ENCODE measurements at places on chromosomes 2 and 18.

- no peak for DNase-seq
These were observed 3.1 kb downstream of the DLX1 start for GRCh38 chr2:172088245-172089004.

- no peak for DNase-seq
These were observed 184.8 kb upstream of the ZEB2 start for GRCh38 chr2:144704709-144705095.

GRCh38 chr2:143807192-143807591 lies 678.0 kb downstream of the ARHGAP15 start:
- no peak for DNase-seq

GRCh38 chr2:208354964-208355381 lies 51.6 kb upstream of the PTH2R start:
- no peak for DNase-seq

- DNase-seq: no peak
These were observed 183.1 kb upstream of the HNRNPA3 start for GRCh38 chr2:177029501-177029900.

- DNase-seq: no peak
These were observed 68.3 kb downstream of the CTAGE1 start for GRCh38 chr18:22349317-22349898.

DNA sequence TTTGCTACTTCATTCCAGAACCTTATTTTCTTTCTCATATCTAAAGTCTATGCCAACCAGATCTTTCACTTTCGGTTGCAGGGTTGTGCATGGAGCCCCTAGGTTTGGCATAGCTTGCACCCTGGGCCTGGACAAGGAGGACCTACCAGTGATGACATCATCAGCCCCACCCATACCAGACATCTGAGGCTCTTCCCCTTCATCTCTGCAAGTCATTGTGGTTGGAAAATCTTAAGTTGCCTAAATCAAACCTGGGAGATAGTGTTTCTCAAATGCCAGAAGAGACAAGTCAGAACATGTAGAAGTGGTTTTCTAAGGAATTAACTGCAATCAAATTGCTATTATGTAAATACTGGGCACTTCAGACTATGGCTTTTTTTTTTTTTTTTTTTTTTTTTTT lies 363.3 kb downstream of the ZNF516 start:
- DNase-seq: peak; percentile 52

DNA sequence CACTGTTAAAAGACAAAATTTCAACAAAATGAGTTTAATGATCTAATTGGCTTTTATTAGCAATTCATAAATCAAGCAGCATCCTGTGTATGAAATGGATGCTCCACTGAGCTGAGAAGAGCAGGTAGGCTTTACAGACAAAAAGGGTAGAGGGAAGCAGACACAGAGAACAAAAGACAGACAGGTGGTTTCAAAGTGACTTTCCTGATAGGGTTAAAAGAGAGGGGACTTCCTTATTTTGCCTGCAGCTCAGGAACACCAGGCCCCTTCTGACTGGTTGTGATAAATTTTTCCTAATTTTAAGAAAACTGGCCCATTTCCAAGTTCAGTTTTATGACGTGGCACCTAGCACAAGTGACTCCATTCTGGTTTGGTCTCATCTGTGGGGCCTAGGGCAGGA lies 11.9 kb downstream of the TEX51 start:
- DNase-seq: no peak

GRCh38 chr2:149601141-149601796 lies 13.7 kb upstream of the MMADHC start:
- DNase-seq: no peak

- DNase-seq: peak; percentile 51
These were observed 46.0 kb upstream of the PAX8 start for GRCh38 chr2:113324684-113325160.

DNA sequence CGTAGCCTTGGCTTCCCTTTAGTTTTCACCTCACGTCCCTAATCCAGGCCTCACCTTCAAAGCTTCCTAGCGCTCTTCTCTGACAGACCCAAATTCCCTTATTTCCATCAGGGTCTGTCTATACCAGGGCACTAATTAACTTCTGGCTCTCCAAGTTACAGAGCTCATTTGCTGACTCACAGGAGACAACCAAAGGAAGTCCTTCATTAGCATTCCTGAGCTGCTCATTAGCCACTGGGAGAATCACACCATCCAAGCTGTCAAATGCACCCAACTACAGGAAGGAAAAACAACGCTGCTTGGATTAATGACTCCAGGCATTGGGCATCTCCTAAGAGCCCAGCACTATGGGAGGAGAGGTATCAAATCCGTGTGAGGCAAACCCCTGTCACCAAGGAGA lies 109.8 kb upstream of the ALK start:
- DNase-seq: no peak

DNA sequence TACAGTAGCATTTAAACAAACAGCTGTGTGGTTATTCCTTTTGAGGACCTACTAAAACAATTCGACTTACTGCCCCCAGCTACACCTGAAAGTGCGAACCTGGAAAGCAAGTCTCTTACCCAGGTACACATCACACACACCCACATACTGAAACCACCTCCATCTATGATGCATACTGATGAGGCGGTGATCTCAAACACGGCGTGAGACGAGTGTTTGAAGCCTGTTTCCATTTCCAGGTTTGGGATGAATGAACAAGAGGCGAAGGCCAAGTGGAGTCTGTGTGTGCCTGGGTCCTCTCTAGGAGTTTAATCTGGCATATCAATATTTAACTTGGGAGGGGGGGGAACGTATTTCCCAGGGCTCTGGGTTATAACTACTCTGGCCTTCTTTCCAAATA lies 1.6 kb downstream of the TMEM185B start:
- DNase-seq: no peak

DNA sequence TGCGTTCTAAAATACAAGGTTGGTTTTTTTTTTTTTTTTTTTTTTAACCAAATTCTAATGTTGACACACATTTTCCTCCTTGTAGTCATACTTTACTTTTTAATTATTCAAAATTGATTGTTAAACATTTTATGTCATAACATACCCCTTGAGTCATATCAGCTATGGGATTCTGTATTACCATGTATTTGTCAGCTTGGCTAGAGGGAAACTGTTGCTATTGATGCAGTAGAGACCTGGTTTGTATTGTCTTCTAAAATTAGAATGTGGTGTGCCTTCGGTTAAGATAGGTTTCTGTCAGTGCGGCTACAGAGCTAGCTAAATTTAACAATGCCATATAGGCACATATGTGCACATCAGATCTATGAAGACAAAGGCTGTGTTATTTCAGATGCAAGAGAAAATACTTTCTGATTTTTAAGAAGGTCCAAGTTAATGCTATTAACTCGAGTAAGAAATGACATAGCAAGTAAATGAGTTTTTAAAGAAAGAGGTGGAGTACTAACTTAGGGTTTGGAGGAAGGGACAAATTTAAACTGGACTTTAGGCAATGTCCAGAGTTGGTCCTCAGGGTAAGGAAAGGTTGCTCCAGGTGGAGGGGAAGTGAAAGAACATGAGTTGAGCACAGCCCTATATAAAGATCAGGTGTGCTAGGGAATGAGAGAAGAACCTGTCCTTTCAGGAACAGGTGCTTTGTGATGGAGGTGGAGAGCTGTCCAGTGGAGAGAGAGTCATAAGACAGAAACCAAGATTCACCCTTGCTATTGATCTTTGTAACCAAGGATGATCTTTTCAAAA lies 152.3 kb downstream of the PRPF40A start:
- no peak for DNase-seq

DNA sequence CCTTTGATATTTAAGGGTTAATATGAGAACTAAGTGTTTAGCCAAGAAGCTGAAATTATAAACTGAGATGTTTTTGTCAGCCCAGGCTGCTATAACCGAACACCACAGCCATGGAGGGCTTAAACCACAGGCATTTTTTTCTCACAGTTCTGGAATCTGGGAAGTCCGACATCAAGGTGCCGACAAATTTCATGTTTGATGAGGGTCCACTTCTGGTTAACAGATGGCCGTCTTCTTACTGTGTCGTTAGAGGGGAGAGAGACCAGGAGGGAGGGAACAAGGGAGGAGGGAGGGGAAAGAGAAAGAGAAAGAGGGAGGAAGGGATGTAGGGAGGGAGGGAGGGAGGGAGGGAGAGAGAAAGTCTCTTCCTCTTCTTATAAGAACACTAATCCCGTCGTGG lies 6.5 kb upstream of the CNDP2 start:
- no peak for DNase-seq

DNA sequence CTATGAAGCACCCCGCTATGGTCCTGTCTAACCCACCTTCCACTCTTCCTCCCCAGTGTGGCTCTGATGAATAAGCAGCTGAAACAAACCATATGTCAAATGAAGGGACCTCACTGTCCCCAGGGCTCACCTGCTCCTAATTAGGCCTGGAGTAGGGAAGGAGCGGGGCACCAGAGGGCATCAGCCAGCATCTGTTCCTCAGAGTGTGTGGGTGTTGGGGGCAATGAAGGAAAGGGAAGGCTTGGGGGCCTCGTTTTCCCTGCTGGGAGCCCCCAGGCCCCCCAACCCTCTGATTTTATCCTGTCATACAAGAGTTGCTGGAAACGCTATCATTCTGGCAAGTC lies 274.7 kb downstream of the HAUS1 start:
- no peak for DNase-seq

DNA sequence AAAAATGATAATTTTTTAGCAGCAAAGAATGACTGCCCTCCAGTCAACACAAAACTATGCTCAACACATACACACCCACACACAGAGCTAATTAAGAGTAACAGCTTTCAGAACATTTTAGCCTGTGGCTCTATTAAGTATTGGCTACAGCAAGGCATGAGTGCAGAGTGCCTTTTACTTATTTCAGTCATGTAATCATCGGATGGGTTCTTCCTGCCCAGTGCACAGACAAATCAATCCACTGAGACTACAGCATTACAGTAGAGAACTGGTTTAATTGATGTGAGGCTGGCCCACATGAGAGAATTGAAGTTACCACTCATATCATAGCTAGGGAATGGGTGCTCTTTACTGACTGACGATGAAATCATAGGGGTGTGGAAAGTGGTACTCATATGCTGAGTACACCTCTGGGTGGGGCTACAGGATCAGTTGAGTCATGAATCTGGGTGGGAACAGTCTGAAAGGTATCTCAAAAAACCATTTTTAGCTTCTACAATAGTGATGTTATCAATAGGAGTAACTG lies 241.0 kb downstream of the FSIP2 start:
- peak; percentile 5 for DNase-seq

DNA sequence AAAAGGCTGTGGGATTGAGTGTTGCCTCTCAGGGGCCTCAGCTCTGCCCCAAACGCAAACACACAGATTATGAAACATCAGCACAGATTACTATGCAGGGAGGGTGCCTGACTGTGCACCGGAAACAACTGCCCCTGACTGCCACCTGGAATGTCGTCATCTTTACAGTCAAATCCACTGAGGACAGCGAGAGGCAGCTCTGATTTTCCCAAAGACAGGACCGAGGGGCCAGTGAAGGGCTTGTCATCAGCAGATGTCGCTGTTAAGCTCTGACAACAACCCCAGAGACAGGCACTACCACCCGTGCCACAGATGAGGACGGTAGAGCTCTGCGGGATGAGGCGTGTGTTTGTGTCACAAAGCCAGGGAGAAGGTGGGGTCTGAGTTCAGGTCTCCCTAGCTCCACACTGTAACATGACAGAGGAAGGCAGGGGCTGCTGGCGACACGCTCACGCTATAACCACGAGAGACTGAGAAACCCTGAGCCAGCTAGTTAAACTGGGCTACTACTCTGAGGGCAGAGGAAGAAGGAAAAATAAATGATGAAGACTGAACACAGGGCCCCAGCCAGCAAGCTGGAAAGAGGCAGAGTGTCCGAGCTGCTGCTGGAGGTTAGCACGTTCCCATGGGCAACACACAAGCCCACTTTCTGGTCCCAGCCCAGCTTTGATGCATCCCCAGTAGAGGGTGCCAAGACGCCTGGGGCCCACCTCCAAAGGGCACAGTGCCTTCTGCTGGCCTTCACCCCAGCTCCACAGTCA lies 47.0 kb downstream of the PARD6G start:
- no peak for DNase-seq

DNA sequence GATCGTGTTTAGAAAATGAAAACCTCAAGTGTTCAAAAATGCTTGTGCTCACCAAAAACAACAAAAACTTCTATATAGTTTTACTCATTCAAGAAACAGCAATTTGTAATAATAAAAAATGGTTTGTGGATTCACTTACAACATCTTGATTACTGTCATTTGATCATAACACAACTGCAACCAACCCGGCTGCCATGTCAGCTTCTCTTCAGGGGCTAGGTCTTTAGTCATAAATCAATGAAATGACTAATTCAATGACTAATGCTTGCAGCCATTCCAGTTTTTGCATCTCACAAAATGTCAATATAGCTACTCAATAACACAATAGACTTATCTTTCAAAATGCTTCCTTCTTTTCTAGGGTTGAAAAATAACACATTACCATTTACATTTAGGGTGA lies 128.0 kb downstream of the OLA1 start:
- DNase-seq: peak; percentile 47

DNA sequence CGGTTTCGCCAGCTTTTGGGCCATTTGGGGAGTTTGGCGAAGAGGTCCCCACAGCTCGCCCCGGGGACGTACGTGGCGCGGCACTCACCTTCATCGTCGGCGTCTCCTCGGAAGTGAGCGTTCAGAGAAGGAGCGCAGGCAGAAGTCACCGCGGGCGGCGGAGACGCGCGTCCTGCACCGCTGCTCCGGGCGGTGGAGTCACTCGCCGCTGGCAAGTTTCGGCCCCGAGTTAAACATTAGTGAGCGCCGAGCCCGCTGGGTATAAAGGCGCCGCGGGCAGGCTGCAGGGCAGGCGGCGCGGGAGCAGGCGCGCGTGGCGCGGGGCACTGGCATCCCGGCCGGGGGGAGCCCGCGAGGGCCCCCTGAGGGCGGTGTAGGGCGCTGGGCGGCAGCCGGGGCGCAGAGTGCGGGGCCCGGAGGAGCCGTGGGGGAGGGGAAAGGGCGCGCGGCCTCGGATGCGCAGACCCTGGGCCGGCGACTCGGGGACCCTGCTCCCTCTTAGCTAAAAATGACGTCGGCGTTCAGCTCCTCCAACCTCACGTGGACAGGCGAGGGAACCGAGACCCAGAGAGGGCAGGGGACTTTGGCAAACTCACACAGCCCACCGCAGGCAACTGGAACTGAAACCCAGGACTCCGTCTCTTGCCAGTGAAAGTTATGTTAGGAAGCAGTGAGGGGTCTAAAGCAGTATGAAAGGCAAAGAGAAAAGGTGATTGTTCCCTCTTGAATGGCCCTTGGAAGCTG lies at the start of gene DPP4:
TSS of gene DPP4 (minus strand) at position 328 of the 744 bp plus-strand sequence. CDS start at position 94, 234 bp downstream.
- peak; percentile 76 for DNase-seq
